Smooth muscle cell of bladder (primary cell): ENCODE measurements at places on chromosomes 6 and 20. TPM values are rescaled to one million over a fixed set of nuclear protein-coding genes. Genes with fewer than 3 reads are reported as not detected.

Gene ADGB
- not detected in 2 replicates for total RNA-seq

Gene TCP11
- 0.14 TPM in 1 of 2 replicates, not detected in the other for total RNA-seq

Gene GLP1R
- total RNA-seq = not detected in 2 replicates

Gene CCR6
- not detected in 2 replicates for total RNA-seq

Gene TNNC2
- total RNA-seq = 1.00 and 1.1 TPM in 2 replicates

Gene MYBL2
- 0.37 and 0.71 TPM in 2 replicates for total RNA-seq

Gene EYA2
- total RNA-seq = 0.14 and 0.65 TPM in 2 replicates

Gene TPX2
- total RNA-seq = 4.6 and 5.6 TPM in 2 replicates

Gene CST1
- 0.28 TPM in 1 of 2 replicates, not detected in the other for total RNA-seq

Gene CD109
- 18.6 and 19.4 TPM in 2 replicates for total RNA-seq

Gene CDC40
- total RNA-seq = 18.2 and 22.2 TPM in 2 replicates
